ENCODE measurements at places on chromosomes 13 and 19.

- DNase-seq: no peak
Observed at GRCh38 chr13:102839462-102839861, 6.4 kb upstream of the ERCC5 start.

DNA sequence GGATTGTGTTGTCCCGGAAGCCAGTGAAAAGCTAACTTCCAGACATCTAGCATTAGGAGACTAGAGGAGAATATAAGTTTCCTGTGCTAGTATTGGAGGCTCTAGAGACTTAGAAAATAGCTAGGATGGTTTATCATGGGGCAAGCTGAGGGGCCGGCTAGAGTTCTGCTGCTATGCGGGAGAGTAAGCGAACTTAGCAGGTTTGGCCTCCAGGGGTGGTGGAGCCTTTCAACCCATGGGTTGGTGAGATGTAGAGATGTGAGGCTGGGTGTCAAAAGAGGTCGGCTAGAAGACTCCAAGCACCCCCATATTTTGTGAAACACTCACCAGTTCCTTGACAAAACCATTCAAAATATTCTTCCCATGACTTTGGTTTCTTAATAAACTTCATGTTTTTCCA lies 4.4 kb downstream of the SULT2A1 start:
- no peak for DNase-seq

- no peak for DNase-seq
Observed at GRCh38 chr19:42303101-42303464, 659 bp upstream of the PAFAH1B3 start.

DNA sequence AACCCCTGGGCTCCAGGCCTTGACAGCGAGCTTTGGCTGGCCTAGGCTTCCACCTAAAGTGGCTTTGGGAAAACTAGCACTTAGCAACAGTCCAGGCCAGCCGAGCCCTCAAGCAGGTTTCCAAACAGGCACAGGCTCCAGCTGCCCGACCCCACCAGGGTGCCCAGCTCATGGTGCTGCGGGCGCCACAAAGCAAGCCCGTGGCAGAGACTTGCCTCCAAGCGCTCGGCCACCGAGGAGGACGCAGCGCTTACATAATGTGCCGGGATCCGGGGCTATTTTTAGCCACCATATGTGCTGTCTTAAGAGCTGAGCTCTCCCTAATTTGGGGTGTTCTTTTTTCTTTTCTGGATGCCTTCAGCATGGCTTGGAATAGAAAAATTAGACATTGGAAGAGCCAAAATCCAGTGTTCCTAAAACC lies 56.1 kb upstream of the F7 start:
- no peak for DNase-seq

DNA sequence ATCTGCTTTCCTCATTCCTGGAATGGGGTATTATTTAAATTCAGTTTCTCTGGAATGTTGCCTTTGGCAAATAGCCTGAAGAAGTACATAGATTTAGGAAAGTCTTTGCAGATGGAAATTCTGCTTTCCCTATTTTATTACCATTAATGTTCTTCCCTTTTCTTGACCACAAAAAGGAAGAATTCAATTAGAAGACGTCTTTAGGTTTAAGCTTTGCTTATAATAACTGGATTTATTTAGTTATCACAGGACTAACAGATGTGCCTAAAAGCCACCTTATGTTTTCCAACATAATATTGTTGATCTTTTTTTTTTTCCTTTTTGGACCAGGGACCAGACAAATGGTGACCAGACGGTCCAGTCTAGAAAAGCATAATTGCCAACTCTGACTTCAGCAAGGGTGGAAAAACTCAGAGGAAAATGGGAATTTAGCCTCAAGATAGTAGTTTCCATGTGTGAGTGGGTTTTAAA lies 210.1 kb upstream of the SPRY2 start:
- no peak for DNase-seq

DNA sequence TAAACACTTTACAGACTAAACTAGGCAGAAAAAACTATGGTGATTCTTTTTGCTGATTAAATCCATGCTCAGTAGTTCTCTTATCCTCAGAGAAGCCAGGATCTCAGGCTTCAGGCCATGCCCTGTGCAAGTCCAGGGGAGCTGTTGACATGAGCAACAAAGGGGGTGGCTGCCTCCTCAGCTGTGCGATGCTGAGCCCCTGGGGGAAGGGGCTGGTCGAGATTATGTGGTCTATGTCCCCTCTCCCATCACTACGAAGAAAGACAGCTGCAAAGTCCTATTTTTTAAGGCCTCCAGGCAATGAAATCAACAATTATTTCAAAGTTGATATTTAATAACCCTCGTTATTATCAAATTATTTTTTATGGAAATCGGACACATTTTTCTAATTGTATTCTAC lies 37.0 kb downstream of the IRS2 start:
- DNase-seq: no peak

GRCh38 chr13:92074658-92075057 lies 676.2 kb downstream of the GPC5 start:
- DNase-seq: no peak

DNA sequence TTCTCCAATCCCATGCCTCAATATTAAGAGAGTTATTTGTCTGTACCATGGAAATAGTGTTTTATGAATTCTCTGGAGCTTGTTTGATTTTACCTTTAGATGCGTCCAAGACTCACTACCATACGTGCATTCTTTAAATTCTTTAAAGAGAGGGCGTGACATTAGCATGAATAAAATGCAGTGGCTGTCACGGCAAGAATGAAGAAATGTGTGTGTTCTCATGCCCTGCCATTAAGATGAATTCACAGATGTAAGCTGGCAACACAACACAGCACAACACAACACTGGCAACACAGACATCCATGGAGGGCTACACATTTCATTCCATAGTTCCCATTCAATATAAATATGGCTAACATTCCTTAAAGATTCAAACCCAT lies 213.4 kb downstream of the ENOX1 start:
- no peak for DNase-seq

DNA sequence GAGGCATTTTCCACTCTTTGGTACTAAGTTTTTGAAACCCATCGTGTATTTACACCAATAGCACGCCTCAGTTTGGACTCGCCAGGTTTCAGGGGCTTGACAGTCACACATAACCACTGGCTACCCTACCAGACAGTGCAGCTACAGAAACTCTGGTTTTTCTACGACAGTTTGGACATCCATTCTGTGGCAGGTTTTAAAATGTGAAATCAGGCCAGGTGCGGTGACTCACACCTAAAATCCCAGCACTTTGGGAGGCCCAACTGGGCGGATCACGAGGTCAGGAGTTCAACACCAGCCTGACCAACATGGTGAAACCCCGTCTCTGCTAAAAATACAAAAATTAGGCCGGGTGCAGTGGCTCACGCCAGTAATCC lies 13.2 kb downstream of the KDELR1 start:
- no peak for DNase-seq

- DNase-seq: no peak
Observed at GRCh38 chr13:35936246-35936978, 194.8 kb downstream of the DCLK1 start.

GRCh38 chr13:99687723-99688397 lies 186.6 kb downstream of the TM9SF2 start:
- no peak for DNase-seq

DNA sequence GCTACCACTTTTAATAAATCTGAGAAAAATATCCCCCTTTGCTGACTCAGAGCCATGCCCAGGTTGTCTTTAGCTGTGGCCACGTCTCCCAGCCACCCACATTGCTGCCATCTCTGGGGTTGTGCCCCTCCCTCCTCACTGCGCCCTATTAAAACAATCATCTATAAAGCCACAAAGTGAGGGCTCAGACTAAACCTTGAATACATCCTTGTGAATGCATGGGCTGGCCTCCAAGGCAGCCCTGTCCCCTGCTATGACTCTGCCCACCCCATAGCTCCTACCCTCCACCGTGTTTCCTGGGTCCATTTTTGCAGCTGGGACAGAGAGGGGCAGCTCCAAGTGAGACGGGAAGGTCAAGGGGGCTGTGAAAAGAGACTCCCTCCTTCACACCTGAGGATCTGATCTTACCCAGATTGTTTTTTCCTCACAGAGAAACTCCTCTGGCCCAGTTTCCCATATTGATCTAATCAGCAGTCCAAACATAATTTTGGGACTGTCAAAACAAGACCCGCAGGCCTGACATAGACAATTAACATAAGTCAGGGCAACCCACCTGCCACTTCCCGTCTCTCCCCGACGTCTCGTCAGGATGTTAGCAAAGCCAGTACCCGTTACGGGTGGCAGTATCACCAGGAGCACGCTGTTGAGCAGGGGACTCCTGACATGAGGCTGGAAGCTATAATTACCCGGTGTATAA lies 199.0 kb downstream of the KATNAL1 start:
- DNase-seq: no peak

DNA sequence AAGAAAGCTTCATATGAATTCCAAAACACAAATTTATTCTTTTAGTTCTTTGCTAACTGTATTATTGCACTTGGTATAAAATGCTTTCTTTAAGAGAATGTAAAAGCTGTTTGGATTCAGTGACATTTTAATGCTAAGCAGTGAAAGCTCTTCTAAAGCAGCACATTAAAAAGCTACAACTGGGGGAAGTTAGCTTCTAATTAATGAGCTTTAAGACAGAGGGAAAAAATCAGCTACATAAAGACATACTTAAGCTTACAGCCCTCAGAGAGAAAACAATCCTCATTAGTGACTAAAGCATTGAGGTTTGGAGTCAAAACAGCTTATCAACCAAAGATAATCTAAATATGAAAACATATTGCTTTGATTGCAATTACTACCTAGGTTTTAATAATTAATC lies 1222.2 kb upstream of the SPRY2 start:
- DNase-seq: no peak

- DNase-seq: no peak
Observed at GRCh38 chr13:113086031-113086750, 19.4 kb upstream of the F7 start.

DNA sequence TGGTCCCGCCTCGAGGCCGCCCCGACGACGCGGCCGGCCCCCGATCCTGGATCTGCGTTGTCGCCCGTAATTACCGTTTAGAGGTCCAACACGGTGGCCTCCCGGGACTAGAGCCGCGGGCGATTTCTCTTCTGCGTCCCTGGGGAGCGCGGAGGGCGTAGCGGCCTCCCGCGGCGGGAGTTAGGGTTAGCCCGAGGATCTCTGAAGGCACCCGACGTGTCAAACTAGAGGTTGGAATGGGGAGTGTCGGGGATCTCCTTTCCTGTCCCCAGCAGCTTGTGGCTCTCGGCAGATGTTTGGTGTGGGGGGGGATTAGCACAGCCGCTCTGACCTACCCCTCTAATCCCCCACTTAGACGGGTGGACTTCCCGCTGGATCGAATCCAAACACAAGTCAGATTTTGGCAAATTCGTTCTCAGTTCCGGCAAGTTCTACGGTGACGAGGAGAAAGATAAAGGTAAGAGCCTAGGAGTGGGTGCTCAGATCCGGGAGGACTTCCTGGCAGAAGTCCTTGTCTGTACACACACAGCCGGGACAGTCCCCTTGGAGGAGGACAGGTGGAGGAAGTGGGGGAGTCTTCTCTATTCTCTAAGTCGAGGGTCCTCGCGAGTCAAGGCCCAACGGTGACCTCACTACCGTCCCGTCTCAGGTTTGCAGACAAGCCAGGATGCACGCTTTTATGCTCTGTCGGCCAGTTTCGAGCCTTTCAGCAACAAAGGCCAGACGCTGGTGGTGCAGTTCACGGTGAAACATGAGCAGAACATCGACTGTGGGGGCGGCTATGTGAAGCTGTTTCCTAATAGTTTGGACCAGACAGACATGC lies 581 bp downstream of the CALR start:
- DNase-seq: no peak

DNA sequence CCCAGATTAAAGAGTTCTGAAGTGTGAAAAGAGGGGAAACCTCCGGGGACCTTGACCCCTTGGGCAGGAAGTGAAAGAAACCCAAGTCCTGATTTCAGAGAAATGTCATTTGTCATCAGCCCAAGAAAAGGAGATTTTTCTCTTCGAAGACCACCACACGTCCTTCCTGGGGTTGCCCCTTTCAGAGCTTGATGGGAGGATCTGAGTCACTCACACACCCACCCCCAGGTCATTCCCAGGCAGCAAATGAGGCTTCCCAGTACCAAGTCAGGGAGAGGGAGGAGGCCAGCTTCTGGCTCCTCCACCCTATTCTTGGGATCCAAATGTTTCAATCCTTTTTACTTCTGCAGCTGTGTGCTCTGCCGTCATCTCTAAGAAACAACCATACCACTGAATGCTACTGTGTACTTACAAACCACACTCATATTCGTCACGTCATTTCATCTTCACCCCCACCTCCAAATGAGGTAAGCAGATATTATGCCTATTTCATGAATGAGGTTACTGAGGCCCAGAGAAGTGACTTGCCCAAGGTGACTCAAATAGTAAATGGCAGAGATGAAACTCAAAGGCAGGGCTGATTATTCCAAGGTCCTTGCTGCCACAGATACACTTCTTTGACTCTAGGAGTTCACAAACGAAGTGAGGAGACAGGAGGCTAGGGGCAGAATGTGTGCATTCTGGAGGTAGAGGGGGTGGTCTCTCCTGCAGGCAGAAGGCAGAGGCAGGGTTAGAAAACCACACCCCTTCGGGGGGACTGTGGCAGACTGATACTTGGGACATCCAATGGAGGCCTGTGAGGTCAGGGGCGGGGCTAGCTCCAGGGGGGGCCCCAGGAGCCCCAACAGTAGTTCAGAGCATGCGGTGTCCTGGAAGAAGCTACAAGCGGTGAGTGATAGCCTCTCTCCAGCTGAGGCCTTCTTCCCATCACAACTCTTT lies 5.0 kb upstream of the KMT2B start:
- no peak for DNase-seq

- DNase-seq: no peak
Observed at GRCh38 chr19:1411255-1412191, 4.1 kb downstream of the DAZAP1 start.

DNA sequence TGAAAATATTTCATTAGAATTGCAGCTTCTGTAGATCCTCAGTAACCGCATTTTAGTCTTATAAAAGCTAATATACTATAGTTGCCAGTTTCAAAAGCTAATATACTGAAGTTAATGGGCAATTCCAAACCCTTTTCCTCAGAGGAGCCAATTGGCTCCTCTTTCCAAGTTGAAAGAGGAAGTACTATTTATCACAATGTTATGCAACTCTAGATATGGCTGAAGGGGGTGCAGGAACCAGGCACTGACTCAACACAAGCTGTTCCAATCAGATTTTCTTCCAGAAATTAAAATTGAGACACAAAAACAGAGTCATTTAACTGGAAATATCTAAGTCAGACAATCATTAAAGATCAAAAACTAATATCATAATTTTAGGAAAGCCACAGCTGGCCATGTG lies 258.9 kb downstream of the PCDH20 start:
- DNase-seq: no peak

All from NCI-H510A (cell line).